ENCODE measurements at places on chromosomes 6 and 20.

- DNase-seq, result no peak
These were observed 202.1 kb downstream of the NFATC2 start for GRCh38 chr20:51340451-51340840.

DNA sequence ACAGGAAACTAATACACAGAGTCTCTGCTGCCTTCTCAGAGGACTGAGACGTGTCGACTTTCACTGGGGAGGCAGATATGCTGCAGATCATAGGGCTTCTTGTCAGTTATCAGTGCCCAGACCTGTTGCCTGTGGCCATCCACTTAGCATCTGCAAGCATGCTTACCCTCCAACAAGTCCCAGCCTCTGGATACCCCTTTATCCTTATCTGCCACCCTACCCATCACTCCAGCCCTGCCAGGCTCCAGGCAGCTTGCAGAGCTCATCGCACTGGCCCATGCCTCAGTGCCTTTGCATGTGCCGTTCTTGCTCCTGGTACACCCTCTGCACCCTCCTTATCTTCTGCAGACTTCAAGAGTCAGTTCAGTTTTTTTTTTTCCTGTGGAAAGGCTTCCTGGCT, 119.2 kb downstream of the TOX2 start:
- no peak for DNase-seq

DNA sequence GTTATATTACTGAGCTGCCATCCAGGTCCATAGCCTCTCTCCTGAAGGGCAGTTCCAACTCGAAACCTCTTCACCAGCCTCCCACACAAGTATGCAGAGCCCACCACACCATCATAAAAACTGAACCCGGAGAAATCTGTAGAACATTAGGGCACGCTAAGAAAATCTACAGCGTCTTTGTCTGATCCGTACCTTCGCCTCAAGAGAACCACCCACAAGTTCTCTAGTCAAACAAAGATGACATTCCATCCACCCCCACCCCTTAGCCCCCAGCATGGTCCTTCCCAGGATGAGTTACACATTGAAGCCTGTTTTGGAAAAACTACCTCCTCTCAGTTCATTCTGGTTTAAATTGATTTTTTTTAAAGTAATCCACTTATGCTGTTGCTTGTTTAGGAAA, 219.7 kb downstream of the ZMYND8 start:
- no peak for DNase-seq

GRCh38 chr6:108800427-108800864, 47.8 kb upstream of the ARMC2 start:
- peak; percentile 59 for DNase-seq

- no peak for DNase-seq
These were observed 175.4 kb downstream of the IBTK start for GRCh38 chr6:82072121-82072521.

All from C1 segment of cervical spinal cord (tissue), 14 donors.